Activated CD4-positive, alpha-beta T cell treated with anti-CD3 and anti-CD28 coated beads, Interleukin-2, amount 10 ng/mL, durations not matched to agents 7 days and 5 days (primary cell): ENCODE measurements at places on chromosomes 4 and X. TPM values are rescaled to one million over a fixed set of nuclear protein-coding genes. Genes with fewer than 3 reads are reported as not detected.
A peak's percentile ranks its signal among the peaks of the same experiment; 100 is the strongest.

GRCh38 chr4:139461022-139461628 lies 7.2 kb downstream of the RAB33B start:
- no peak overlapping the region for H3K4me3 ChIP-seq
- peaks cover 16% of the 10 kb centered on the region for H3K36me3 ChIP-seq
- H3K27me3 ChIP-seq, result no peaks in the 10 kb centered on the region
- DNase-seq, result no peak

GRCh38 chr4:118935819-118936218 lies 47.2 kb downstream of the SYNPO2 start:
- H3K36me3 ChIP-seq, result no peaks in the 10 kb centered on the region
- no peaks in the 10 kb centered on the region for H3K4me1 ChIP-seq
- no peak overlapping the region for H3K27ac ChIP-seq
- no peak for DNase-seq
- peaks cover 5% of the 10 kb centered on the region for H3K27me3 ChIP-seq

DNA sequence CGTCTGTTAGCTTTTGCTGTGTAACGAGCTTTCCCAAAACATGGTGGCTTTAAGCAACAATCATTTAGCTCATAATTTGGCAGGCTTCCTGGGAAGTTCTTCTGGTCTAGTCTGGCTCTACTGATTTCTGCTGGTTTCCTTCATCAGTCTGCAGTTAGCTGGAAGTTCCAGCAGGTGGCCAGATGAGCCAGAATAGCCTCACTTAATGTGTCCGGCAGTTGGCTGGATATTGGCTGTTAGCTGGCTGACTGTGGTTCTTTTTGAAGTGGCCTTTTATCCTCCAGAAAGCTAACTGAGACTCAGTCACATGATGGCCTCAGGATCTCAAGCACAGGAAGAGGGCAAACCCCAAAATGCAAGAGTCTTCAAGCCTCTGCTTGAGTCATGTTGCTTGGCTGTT lies 34.9 kb downstream of the FTHL17 start:
- no peaks in the 10 kb centered on the region for H3K27me3 ChIP-seq
- no peak overlapping the region for H3K4me3 ChIP-seq
- peaks cover 5% of the 10 kb centered on the region for H3K4me1 ChIP-seq
- H3K36me3 ChIP-seq, result no peaks in the 10 kb centered on the region
- DNase-seq, result no peak
- H3K27ac ChIP-seq, result no peak overlapping the region

DNA sequence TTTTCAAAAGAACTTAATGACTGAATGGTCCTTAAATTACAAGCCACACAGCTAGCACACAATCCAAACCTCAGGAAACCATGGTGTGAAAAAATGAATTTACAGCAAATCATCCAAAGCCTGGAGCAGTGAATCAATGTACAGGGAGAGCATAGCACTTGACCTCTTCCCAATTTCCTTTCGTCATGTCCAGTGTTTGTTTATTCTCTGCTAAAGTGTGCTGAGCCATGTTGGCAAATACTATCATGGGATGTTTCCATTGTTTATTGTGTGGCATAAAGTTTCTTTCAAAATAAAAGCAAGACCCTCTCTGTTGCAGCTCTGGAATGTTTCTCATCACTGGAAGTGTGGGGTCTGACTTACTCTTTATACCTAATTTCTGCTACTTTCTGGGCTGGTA lies 25.4 kb upstream of the FAM47B start:
- DNase-seq, result no peak
- no peak overlapping the region for H3K4me3 ChIP-seq
- no peaks in the 10 kb centered on the region for H3K27me3 ChIP-seq
- H3K36me3 ChIP-seq, result no peaks in the 10 kb centered on the region
- H3K4me1 ChIP-seq, result no peaks in the 10 kb centered on the region

DNA sequence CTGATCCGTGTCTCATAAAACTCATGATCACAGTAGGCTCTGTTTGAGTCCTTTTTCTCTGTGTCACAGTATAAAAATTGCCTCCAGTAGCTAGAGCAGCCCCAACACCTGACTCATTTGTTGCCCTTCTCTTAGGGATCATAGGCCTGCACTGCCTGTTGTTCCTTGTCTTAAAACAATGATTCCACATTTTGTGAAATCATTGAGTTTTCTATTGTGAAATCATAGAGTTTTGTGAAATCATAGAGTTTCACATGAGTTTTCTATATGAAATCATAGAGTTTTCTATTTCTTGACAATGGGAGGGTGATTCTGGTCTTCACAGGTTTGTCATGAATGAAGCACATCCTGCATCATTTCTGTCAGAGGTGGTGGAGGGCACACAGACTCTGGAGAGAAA lies 239.9 kb downstream of the GASK1B start:
- DNase-seq, result no peak
- no peak overlapping the region for H3K4me3 ChIP-seq
- no peaks in the 10 kb centered on the region for H3K4me1 ChIP-seq

DNA sequence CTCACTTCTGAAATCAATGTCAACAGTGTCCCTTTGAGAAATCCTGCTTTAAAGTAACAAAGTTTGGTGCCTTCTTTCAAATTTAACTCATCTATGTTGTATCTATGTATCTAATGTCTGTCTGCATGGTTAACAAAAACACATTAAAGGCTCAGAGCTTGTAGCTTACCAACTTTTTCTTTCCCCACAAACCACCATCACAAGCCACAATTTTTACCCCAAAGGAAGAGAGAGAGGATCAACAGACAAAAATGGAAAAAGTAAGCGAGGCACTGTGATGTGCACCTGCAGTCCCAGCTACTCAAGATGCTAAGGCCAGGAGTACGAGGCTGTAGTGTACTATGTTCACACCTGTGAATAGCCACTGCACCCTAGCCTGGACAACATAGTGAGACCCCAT lies 17.2 kb downstream of the ATRX start:
- peaks cover 17% of the 10 kb centered on the region for H3K36me3 ChIP-seq
- H3K27ac ChIP-seq, result peak overlapping the region; percentile 80
- DNase-seq, result peak; percentile 50
- peak overlapping the region; percentile 57 for H3K4me3 ChIP-seq

- no peak overlapping the region for H3K4me3 ChIP-seq
- H3K27me3 ChIP-seq, result no peaks in the 10 kb centered on the region
- DNase-seq, result no peak
- no peaks in the 10 kb centered on the region for H3K36me3 ChIP-seq
These were observed 80.5 kb downstream of the PRDM5 start for GRCh38 chr4:120842031-120842430.

DNA sequence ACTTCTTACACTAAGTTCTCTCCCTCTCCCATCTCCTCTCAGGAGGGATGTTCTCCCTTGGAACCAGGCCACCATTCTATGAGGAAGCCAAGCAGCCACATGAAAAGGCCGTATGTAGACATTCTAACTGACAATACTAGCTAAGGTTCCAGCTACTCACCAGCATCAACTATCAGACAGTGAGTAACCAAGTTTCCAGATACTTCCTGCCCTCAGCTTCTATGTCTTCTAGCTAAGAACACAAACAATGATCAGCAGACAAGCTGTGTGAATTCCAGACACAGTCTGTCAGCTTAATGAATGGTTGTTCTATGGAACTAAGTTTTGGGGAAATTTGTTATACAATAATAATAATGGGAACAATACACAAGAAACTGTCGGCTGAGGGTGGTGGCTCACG lies 50.8 kb downstream of the SMIM14 start:
- no peak overlapping the region for H3K4me3 ChIP-seq
- no peaks in the 10 kb centered on the region for H3K4me1 ChIP-seq
- no peak for DNase-seq
- no peaks in the 10 kb centered on the region for H3K36me3 ChIP-seq
- H3K27ac ChIP-seq, result no peak overlapping the region

The GPR50 gene
- total RNA-seq, result not detected

The FAM114A1 gene
- 0.45 TPM for total RNA-seq

The RBM46 gene
- not detected for total RNA-seq

The MAGEC1 gene
- not detected for total RNA-seq

The MTMR8 gene
- 5.0 TPM for total RNA-seq

The DDX60 gene
- total RNA-seq, result 127 TPM
